Breast epithelium (tissue), 4 donors: ENCODE measurements at places on chromosomes 6 and 20.

GRCh38 chr20:38143646-38144554 is 21.2 kb downstream of the TGM2 start:
- no peaks in the 10 kb centered on the region for H3K4me1 ChIP-seq
- peak overlapping the region; percentile 29 for H3K27ac ChIP-seq
- no peaks in the 10 kb centered on the region for H3K36me3 ChIP-seq
- H3K27me3 ChIP-seq: no peaks in the 10 kb centered on the region
- no peak overlapping the region for H3K4me3 ChIP-seq
- no peak for DNase-seq

- no peaks in the 10 kb centered on the region for H3K36me3 ChIP-seq
- no peak for DNase-seq
- H3K4me1 ChIP-seq: no peaks in the 10 kb centered on the region
Observed at GRCh38 chr20:37615340-37616109, 78.3 kb upstream of the CTNNBL1 start.

GRCh38 chr6:93568169-93568568 is 148.8 kb upstream of the EPHA7 start:
- no peaks in the 10 kb centered on the region for H3K4me1 ChIP-seq
- H3K4me3 ChIP-seq: no peak overlapping the region
- no peak for DNase-seq
- no peaks in the 10 kb centered on the region for H3K27me3 ChIP-seq
- H3K27ac ChIP-seq: no peak overlapping the region

DNA sequence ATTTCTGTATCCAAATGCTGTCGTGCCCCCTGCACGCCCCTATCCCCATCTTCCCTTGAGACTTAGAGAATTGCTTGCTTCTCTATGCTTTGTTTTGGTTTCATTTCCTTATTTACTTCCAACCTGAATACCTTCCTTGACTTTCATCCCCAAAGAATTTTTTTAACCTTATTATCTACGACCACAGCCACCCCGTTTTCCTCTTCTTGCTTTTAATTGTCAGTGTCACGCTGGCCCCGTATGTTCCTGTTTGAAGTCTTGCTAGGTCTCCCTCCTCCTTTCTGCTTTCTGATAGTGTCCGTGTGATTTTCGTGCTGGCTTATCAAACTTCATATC is 40.1 kb downstream of the RNF217 start:
- peak overlapping the region; percentile 19 for H3K4me3 ChIP-seq
- H3K27ac ChIP-seq: no peak overlapping the region
- no peaks in the 10 kb centered on the region for H3K4me1 ChIP-seq
- no peak for DNase-seq
- no peaks in the 10 kb centered on the region for H3K27me3 ChIP-seq
- H3K36me3 ChIP-seq: peaks cover 3% of the 10 kb centered on the region

GRCh38 chr20:49818816-49819215 is 6.2 kb downstream of the SLC9A8 start:
- no peak overlapping the region for H3K27ac ChIP-seq
- no peaks in the 10 kb centered on the region for H3K27me3 ChIP-seq
- H3K36me3 ChIP-seq: peaks cover 7% of the 10 kb centered on the region

DNA sequence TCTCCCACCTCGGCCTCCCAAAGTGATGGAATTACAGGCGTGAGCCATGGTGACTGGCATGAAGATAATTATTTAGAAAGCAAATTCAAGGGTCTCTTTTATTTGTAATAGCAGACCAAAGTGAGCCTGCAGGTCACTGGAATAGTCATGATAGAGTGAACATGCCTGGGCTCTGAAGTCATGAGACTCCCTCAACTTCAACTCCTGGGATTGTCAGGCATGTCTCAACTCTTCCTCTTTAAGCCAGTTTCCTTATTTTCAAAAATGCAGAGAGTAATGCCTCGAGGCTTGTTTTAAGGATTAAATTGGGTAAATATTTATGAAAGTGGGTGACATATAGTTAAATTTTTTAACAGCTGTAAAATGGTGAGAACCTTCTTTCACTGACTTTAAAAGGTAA is 22.7 kb upstream of the HECA start:
- H3K27ac ChIP-seq: no peak overlapping the region
- no peaks in the 10 kb centered on the region for H3K36me3 ChIP-seq
- no peak for DNase-seq
- no peak overlapping the region for H3K4me3 ChIP-seq

DNA sequence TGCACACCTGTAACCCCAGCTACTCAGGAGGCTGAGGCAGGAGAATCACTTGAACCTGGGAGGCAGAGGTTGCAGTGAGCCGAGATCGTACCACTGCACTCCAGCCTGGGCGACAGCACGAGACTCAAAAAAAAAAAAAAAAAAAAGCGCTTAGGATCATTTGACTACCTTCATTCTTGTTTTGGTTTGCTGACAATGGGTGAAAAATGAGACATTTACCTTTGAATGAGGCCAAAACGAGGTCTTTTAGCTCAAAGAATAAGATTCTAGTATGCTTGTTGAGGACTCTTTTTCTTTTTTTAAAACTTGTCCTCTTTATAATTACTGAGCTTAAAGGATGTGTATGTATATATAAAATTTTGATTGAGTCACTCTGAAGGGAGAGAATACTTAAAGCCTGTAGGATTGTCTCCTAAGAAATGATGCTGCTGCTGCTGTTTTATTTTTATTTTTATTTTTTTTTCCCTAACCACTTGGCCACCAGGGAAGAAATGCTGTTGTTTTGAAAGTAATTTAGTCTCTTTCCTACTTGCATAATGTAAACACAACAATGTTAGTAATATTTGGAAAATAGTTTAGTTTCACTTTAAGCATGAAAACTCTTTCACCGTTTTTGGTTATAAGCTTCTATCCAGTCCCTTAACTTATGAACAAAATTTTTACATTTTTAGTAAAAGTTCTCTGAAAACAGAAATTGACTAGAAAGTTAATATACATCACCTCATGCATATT is 7.9 kb downstream of the UBR2 start:
- H3K4me1 ChIP-seq: peaks cover 8% of the 10 kb centered on the region
- H3K36me3 ChIP-seq: no peaks in the 10 kb centered on the region
- no peak for DNase-seq
- no peak overlapping the region for H3K4me3 ChIP-seq

GRCh38 chr6:103578115-103578514 is 1281.6 kb downstream of the HACE1 start:
- H3K36me3 ChIP-seq: no peaks in the 10 kb centered on the region
- DNase-seq: no peak
- no peak overlapping the region for H3K4me3 ChIP-seq
- H3K27ac ChIP-seq: no peak overlapping the region
- no peaks in the 10 kb centered on the region for H3K27me3 ChIP-seq

GRCh38 chr6:153485072-153485471 is 354.0 kb upstream of the RGS17 start:
- H3K27me3 ChIP-seq: no peaks in the 10 kb centered on the region
- no peak overlapping the region for H3K4me3 ChIP-seq
- no peaks in the 10 kb centered on the region for H3K4me1 ChIP-seq

GRCh38 chr20:43379239-43379917 is 78.3 kb upstream of the SRSF6 start:
- no peak overlapping the region for H3K4me3 ChIP-seq
- no peak overlapping the region for H3K27ac ChIP-seq
- no peaks in the 10 kb centered on the region for H3K36me3 ChIP-seq
- H3K27me3 ChIP-seq: no peaks in the 10 kb centered on the region
- no peaks in the 10 kb centered on the region for H3K4me1 ChIP-seq
- DNase-seq: no peak

DNA sequence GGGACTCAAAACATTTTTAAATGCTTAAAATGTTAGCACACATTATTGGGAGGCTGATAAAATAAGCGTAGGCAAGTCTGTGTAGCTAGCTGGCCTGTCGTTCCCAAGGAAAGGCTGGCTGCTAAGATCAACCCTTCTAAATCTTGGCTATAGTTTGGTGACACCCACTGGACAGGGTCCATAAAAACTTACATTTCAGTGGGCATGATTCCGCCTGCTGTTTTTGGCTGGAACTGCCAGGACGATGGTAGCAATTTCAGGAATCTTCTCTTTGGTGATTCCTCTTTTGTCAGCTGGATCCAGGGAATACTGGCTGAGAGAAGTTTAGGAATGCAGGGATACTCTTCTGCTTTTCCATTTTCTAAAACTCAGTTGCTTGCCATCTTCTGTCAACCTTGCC is 162.2 kb downstream of the NKAIN2 start:
- no peaks in the 10 kb centered on the region for H3K4me1 ChIP-seq
- H3K36me3 ChIP-seq: no peaks in the 10 kb centered on the region
- no peaks in the 10 kb centered on the region for H3K27me3 ChIP-seq
- H3K4me3 ChIP-seq: no peak overlapping the region

- H3K36me3 ChIP-seq: no peaks in the 10 kb centered on the region
- H3K27ac ChIP-seq: no peak overlapping the region
- H3K4me1 ChIP-seq: no peaks in the 10 kb centered on the region
- H3K27me3 ChIP-seq: no peaks in the 10 kb centered on the region
Observed at GRCh38 chr6:101462576-101462975, 69.1 kb downstream of the GRIK2 start.

DNA sequence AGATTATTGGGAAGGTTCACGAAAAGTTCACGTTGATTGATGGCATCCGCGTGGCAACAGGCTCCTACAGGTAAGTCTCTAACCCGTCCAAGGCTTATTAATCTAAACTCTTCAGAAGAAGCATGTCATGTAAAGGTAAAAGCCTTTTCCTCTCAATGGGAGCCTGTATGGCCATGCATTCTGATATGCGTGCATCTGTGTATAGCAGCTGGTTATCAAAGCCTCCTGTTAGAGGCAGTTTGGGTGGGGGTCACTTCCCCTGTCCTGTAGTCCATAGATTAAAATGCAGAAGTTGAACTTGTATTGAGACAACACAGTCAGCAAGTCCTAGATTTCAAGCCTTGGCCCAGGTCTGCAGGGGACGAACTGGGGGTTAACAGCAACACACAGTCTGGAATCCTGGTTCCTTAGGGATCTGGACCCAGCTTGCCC is 14.2 kb upstream of the DHX35 start:
- no peak overlapping the region for H3K4me3 ChIP-seq
- DNase-seq: no peak
- H3K27ac ChIP-seq: no peak overlapping the region
- H3K36me3 ChIP-seq: no peaks in the 10 kb centered on the region
- no peaks in the 10 kb centered on the region for H3K4me1 ChIP-seq

DNA sequence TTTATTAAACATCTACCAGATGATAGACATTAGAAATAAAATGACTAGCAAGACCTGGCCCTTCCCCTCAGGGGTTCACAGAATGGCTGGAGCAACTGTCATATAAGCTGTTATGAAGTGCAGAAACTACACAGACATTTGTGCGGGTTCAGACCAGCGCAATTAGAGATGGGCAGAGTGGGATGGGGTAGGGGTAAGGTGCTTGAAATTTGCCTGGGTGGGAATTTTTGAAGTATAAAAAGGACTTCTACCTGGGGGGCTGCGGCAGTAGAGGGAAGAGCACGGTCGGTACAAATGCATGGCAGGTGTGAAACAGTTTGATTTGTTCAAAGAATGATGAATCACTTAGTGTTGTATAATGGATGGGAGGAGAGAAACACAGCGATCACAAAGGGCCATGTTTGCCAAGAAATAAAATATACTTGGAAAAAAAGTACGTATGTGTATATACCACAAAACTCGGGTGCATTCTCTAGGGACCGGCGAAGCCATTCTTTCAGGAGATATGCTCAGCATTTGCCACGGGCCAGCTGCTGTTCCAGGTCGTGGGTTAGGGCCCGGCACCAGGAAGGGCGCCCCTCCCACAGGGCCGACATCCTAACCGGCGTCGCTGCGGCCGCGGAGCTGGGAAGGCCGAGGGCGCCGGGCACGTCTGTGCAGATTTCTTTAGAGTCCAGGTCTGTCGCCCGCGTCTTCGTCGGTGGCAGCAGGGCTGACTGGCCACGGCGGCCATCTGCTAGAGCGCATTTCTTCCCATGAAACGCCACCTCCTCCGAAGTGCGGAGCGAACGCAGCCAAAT is 809 bp upstream of the NOL7 start:
- H3K36me3 ChIP-seq: no peaks in the 10 kb centered on the region
- peak overlapping the region; percentile 96 for H3K27ac ChIP-seq
- peak; percentile 60 for DNase-seq
- no peaks in the 10 kb centered on the region for H3K4me1 ChIP-seq

DNA sequence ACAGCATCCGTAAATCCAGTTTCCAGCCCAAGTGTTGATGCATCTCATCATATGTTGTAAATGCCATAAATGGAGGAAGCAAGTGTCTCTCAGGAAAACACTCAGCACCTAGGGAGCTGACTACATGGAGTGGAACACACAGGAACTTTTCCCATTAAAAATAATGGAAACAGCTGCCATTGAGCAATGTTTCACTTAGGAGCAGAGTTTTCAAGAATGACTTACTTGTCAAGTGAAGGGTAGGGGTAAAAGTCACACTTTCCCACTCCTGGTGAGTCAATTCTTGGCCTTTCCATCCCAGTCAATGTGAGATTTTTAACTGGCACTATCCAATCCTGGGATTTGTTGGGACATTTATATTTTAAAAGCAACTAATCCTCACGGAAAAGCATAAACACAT is 119.4 kb upstream of the ASF1A start:
- no peak overlapping the region for H3K27ac ChIP-seq
- H3K36me3 ChIP-seq: no peaks in the 10 kb centered on the region

DNA sequence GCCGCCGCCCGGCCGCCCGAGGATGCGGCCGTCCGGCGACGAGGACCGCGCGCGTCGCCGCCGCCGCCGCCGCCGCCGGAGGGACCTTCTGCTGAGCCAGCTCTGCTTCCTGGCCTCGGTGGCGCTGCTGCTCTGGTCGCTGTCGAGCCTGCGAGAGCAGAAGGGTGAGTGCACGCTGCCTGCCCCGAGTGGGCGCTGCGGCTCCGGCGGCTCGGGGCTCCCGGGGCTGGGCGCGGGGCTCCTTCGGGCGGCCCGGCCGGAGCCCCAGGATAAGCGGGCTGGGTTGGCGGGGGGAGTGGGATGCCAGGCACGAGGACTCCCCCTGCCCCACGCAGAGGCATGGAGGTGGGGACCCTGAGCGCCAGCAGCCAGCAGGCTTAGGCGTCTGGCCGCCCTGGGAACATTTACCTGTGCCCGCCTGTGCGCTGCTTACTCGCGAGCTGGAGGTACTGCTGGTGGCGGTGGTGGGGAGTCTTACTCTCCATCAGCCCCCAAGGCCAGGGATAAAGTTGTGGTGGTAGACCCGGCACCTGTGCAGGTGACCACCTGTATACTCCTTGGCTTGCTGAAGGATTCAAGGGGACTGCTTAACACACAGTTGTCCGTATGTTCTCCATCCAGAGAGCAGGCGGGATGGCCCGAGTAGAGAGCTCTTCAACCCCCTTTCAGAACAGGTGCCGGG is 520 bp downstream of the SLC24A3 start:
- H3K27ac ChIP-seq: peak overlapping the region; percentile 90
- H3K27me3 ChIP-seq: no peaks in the 10 kb centered on the region
- H3K36me3 ChIP-seq: no peaks in the 10 kb centered on the region
- peak; percentile 80 for DNase-seq

DNA sequence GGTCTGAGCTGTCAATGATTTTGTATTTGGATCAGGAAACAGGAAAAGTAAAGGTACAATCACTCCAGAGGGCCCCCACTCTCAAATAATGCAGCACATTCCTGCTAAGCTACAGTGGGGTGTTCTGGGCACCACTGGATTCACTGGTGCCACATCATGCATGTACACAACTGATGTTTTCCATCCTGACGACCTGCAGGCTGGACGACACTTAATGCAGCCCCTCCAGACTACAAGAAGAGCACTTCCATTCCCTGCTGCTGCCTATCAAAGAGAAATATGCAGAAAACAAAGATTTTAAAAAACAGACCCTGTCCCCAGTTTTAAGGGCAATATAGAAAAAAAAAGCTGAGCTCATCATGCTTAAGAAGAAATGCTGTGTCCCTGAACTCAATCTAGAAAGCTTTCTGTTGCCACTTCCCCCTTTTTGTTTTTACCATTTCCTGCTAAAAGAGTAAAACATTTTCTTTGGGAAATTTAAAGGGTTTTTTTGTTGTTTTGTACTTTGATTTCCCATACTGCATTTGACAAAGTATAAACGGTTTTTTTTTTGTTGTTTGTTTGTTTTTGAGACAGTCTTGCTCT is 35.5 kb downstream of the ABHD12 start:
- no peaks in the 10 kb centered on the region for H3K36me3 ChIP-seq
- no peak for DNase-seq
- H3K27ac ChIP-seq: no peak overlapping the region
- no peaks in the 10 kb centered on the region for H3K27me3 ChIP-seq
